Naive thymus-derived CD8-positive, alpha-beta T cell (primary cell): ENCODE measurements at places on chromosomes 6 and 20. TPM values are rescaled to one million over a fixed set of nuclear protein-coding genes. Genes with fewer than 3 reads are reported as not detected.
A peak's percentile ranks its signal among the peaks of the same experiment; 100 is the strongest.

Gene PAK5
- not detected for total RNA-seq

GRCh38 chr6:7633361-7633760 lies 43.4 kb downstream of the SNRNP48 start:
- H3K4me1 ChIP-seq, result no peaks in the 10 kb centered on the region
- no peak for DNase-seq
- H3K27me3 ChIP-seq, result peaks cover 2% of the 10 kb centered on the region
- no peak overlapping the region for H3K4me3 ChIP-seq
- no peaks in the 10 kb centered on the region for H3K36me3 ChIP-seq

DNA sequence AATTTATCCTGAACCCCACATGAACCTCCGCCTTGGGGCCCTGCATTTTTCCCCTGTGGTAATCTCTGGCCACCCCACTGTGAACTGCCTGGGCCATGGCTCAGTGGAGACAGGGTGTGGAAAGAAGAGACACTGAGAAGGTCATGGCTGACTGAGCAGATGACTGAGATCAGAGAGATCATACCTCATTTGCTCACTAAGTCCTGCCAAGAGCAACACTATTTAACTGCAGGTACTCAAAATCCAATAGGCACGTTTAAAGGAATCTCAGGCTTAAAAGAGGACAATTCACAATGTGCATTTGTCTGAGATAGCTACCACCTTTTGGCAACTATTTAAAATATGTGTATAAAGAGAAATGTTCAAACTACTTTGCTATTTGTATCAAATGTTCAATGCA lies 305.0 kb downstream of the GMDS start:
- DNase-seq, result no peak
- no peak overlapping the region for H3K4me3 ChIP-seq
- no peaks in the 10 kb centered on the region for H3K4me1 ChIP-seq
- peaks cover 12% of the 10 kb centered on the region for H3K36me3 ChIP-seq
- H3K27ac ChIP-seq, result no peak overlapping the region

- no peak overlapping the region for H3K27ac ChIP-seq
- no peaks in the 10 kb centered on the region for H3K4me1 ChIP-seq
- H3K36me3 ChIP-seq, result no peaks in the 10 kb centered on the region
- no peak overlapping the region for H3K4me3 ChIP-seq
- DNase-seq, result no peak
These were observed 38.6 kb upstream of the HSF2 start for GRCh38 chr6:122360809-122361208.

DNA sequence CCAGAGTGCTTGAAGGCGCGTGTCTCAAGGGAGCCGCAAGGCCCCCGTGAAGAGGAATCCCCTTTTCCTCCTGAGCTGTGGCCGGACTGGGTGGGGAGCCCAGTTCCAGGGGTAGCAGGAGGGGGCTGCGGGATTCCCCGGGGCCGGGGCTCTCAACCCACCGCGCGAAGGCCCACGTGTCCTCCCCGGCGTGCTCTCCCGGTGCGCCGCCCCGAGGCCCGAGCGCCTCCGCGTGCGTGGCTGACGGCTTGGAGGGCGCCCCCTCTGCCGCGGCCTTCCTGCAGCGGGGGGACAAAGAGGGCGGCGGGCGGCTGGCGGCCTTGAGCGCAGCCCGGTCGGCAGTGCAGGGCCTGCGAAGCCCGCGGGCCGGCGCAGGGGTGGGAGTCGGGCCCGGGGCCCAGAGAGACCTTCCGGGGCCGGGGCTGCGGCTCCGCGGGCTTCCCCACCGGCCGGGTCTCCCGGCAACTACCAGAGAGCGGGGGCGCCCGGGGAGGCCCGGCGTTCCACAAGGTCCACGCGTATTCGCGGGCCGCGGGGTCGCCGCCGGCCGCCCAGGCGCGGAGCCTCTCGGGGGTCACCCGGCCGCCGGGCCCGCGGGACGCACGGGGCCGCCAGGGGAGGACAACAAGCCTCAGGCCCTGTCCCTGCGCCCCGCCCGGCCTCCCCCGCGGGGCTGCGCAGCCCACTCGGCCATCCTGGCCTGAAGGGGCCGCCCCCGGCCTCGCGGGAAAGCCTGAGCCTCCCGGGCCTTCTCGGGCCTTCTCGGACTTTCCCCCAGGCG lies at the start of gene FAM217A:
TSS of gene FAM217A (minus strand) at position 447 of the 781 bp plus-strand sequence. CDS start 1,723 bp downstream, outside the sequence.
- H3K4me3 ChIP-seq, result no peak within 1 kb of the TSS
- no peak for DNase-seq
- peaks cover 14% of the 10 kb centered on the region for H3K27me3 ChIP-seq
- H3K4me1 ChIP-seq, result no peaks in the 10 kb centered on the region
- no peak within 1 kb of the TSS for H3K27ac ChIP-seq

Gene MYCT1
- total RNA-seq, result not detected

Gene C20orf141
- not detected for total RNA-seq

DNA sequence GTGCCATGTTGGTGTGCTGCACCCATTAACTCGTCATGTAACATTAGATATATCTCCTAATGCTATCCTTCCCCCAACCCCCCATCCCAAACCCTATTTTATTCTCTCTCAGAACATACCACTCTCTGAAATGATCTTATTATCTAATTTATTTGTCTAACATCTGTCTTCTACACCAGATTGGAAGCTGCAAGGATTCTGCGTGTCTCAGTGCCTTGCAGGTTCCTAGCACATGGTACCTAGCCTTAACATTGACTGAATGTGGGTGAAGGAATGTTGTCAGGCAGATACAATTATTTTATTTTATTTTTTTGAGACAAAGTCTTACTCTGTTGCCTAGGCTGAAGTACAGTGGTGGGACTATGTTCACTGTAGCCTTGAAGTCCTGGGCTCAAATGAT lies 124.9 kb downstream of the BCAS1 start:
- no peaks in the 10 kb centered on the region for H3K27me3 ChIP-seq
- peaks cover 25% of the 10 kb centered on the region for H3K4me1 ChIP-seq
- H3K27ac ChIP-seq, result peak overlapping the region; percentile 23
- H3K36me3 ChIP-seq, result no peaks in the 10 kb centered on the region

Gene FYN
- 521 TPM for total RNA-seq

GRCh38 chr6:25369433-25370177 lies 90.4 kb downstream of the CARMIL1 start:
- no peaks in the 10 kb centered on the region for H3K27me3 ChIP-seq
- peaks cover 9% of the 10 kb centered on the region for H3K36me3 ChIP-seq

DNA sequence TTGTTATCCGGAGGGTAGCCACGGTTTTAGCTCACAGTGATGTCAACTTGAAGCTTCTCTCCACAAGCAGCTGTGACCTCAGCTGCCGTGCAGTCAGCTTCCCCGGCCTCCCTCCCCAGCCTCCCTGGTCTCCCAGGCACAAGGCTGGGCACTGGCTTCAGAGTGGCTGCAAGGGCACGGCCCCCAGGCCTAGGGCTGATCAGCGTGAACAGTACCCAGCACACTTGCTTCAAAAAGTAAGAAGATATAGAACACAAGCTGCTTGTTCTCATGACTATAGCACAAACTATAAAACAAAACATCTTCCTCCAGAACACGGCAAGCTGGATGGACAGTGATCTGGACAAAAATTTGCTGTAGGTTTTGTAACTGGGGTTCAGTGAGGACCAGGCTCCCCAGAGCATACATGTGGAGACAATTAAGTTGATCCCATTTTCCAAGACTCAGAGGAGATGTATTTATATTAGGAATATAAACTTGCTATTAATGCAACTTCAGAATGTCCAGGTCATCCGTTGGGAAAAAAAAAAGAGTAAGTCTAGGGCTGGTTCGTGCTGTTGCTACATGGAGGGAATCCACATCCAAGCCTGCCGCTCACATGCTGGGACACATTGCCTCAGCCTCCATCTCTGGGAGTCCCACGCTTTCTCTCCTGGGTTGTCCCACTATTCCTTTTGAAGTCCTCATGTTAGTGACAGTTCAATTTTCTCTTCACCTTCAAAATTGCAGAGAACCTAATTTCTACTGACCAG lies 199.4 kb upstream of the THBS2 start:
- H3K27ac ChIP-seq, result no peak overlapping the region
- no peak for DNase-seq
- no peaks in the 10 kb centered on the region for H3K36me3 ChIP-seq

DNA sequence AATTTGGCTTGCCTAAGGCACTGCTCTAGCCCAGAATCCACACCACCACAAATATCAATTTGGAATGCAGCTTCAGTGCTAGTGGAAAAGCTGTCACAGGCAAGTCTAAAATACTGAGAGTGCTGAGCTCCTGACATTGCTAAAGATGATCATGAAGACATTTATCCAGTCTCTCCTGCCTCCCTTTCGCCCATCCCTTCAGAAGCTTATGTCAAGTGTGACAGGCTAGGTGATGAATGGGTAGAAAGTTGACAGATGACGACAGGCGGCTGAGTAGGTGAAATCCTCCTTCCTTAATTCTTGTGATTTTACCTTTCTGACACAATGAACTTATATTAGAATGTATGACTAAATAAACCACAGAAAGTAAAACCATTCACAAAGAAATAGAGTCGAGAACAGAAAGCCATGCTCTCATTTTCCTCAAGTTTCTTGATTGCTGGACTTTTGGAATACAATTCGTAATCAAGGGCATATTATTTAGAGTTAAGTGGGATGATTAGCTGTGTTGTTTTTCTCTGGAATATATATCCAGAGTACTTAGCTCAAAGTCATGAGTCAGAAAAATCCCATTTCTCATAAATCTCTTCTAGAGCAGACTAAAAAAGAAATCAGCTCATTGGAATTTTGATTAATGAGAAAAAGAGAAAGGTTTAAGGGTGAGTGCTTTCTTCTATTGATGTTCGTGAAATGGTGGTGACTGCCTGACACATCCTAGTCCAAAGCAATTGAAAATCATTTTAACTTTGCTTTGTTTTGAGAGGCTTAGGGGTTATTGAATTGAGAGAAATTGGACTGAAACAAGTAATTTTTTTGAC lies 1228.2 kb upstream of the CITED2 start:
- peaks cover 1% of the 10 kb centered on the region for H3K27me3 ChIP-seq
- no peak overlapping the region for H3K27ac ChIP-seq
- H3K4me1 ChIP-seq, result no peaks in the 10 kb centered on the region
- no peak for DNase-seq

DNA sequence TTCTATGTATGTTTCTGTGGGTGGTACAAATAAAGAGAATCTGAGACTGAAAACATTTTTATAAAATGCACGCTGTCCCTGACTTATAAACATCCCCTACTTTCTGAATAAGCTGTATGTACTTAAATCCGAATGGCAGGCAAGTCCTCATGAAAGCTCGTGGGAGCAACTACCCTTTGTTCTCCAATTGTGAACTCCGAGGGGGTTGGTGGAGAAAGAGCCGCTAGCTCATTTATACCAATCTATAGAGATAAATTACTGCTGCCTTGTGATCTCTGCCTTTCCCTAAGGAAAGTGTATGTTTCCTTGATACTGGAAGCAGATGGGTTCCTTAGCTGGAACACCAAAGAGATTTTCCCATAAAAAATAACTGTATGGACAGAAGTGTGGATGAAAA lies 84.5 kb downstream of the GJA10 start:
- H3K4me3 ChIP-seq, result no peak overlapping the region
- H3K27ac ChIP-seq, result no peak overlapping the region
- H3K36me3 ChIP-seq, result no peaks in the 10 kb centered on the region
- no peak for DNase-seq
- peaks cover 43% of the 10 kb centered on the region for H3K4me1 ChIP-seq
- no peaks in the 10 kb centered on the region for H3K27me3 ChIP-seq

- no peaks in the 10 kb centered on the region for H3K4me1 ChIP-seq
- H3K4me3 ChIP-seq, result peak overlapping the region; percentile 85
- no peak overlapping the region for H3K27ac ChIP-seq
- H3K36me3 ChIP-seq, result no peaks in the 10 kb centered on the region
- H3K27me3 ChIP-seq, result peaks cover 23% of the 10 kb centered on the region
These were observed 579 bp downstream of the LRFN2 start for GRCh38 chr6:40586369-40587201.

- H3K4me3 ChIP-seq, result no peak overlapping the region
- H3K27ac ChIP-seq, result no peak overlapping the region
- H3K36me3 ChIP-seq, result no peaks in the 10 kb centered on the region
- DNase-seq, result no peak
- no peaks in the 10 kb centered on the region for H3K4me1 ChIP-seq
These were observed 323.3 kb downstream of the GRIK2 start for GRCh38 chr6:101716810-101717209.

DNA sequence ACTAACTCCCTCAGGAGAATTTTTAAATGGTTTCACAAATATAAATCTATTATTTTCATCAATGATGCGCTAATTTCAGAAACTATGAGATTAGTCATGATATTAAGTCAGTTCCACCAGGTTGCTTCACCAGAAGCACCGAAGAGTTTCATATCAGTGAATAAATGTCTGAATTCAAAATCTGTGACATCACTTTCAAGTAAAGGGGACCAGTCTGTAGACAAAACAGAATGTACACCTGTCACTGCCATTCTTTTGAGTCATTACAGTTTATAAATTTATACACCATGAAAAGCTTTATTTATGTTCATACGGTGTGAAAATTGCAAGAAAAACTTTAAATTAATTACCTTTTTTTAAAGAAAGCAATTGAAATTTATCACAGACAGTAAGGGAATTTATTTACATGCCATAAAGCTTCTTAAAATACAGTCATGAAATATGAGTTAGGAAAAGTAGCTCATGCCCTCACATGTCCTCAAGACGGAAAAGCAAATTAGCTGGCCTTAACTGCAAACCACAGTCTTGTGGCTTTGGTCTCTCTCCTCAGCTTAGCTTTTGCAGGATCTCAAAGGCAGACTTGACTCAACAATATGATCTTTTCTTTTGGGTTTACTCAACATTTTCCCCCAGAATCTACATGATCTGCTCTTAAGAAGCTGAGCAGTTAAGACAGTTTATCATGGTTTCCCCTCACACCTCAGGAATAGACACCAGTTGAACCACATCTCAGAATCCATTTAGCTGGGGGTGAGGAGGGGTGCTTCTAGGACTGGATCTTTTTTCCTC lies 177.7 kb upstream of the MCHR2 start:
- H3K27me3 ChIP-seq, result peaks cover 1% of the 10 kb centered on the region
- H3K27ac ChIP-seq, result no peak overlapping the region
- no peaks in the 10 kb centered on the region for H3K36me3 ChIP-seq
- no peak overlapping the region for H3K4me3 ChIP-seq
- no peaks in the 10 kb centered on the region for H3K4me1 ChIP-seq

DNA sequence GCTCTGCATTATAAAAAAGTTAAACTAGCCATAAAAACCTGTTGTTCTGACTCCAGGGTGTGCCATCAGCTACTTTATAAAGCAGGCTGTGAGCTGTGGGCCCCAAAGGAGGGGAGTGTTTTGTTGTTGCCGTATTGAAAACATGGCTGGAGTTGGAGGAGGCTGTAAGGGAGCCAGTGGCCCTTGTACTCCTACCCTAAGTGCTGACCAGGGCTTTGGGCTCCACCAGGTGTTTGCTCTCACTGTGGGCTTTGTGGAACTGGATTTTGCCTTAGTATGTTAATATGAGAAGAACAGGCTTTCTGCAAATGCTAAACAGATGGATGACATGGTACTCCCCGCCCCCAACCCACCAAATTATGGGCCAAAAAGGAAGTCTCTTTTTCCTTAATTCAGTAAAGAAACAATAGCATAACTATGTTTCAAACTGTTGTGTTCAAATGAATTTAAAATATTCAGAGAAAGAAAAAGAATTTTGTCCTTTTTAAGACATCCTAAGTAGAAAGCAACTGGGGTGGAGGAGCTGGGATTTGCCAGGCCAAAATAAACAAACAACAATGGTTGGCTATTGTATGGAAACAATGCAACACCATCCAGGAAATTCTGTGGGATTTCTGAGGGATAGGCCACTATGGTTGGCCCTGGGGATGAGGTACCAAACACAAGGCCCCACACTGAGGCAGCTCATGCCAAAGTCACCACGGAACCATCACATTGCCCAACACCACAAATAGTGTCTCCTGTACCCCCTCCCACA lies 63.3 kb downstream of the PLCG1 start:
- no peak overlapping the region for H3K4me3 ChIP-seq
- no peak overlapping the region for H3K27ac ChIP-seq
- DNase-seq, result no peak
- H3K4me1 ChIP-seq, result no peaks in the 10 kb centered on the region
- H3K27me3 ChIP-seq, result no peaks in the 10 kb centered on the region

- no peaks in the 10 kb centered on the region for H3K4me1 ChIP-seq
- peaks cover 52% of the 10 kb centered on the region for H3K27me3 ChIP-seq
- no peak overlapping the region for H3K4me3 ChIP-seq
These were observed 9.8 kb downstream of the SIRPA start for GRCh38 chr20:1905009-1905408.
